ENCODE measurements at places on chromosomes 4 and X. TPM values are rescaled to one million over a fixed set of nuclear protein-coding genes. Genes with fewer than 3 reads are reported as not detected.

DNA sequence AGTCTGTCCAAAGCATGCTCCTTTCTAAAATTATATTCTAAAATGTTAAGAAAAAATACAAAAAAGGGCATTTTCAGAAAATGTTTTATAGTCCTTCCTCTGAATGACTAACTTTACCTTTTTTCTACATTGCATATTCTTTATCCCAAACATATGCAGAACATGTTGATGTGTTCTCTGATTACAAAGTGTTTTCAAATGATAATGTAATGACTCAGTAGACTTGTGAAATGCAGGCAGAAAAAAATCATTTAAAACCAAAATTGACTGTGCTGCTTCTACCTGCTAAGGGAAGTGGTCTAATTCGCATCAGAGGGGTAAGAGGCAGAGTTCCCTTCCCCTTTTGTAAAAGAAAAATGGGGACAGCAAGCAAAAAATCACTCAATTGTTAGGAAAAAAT is 22.7 kb upstream of the YTHDC1 start:
- DNase-seq, result no peak

RAP2C gene
- total RNA-seq, result 36.2 TPM

GPR173 gene
- 0.13 TPM for total RNA-seq

DDX53 gene
- total RNA-seq, result not detected

GRCh38 chrX:24899391-24899790 is 116.4 kb downstream of the ARX start:
- no peak for DNase-seq

DNA sequence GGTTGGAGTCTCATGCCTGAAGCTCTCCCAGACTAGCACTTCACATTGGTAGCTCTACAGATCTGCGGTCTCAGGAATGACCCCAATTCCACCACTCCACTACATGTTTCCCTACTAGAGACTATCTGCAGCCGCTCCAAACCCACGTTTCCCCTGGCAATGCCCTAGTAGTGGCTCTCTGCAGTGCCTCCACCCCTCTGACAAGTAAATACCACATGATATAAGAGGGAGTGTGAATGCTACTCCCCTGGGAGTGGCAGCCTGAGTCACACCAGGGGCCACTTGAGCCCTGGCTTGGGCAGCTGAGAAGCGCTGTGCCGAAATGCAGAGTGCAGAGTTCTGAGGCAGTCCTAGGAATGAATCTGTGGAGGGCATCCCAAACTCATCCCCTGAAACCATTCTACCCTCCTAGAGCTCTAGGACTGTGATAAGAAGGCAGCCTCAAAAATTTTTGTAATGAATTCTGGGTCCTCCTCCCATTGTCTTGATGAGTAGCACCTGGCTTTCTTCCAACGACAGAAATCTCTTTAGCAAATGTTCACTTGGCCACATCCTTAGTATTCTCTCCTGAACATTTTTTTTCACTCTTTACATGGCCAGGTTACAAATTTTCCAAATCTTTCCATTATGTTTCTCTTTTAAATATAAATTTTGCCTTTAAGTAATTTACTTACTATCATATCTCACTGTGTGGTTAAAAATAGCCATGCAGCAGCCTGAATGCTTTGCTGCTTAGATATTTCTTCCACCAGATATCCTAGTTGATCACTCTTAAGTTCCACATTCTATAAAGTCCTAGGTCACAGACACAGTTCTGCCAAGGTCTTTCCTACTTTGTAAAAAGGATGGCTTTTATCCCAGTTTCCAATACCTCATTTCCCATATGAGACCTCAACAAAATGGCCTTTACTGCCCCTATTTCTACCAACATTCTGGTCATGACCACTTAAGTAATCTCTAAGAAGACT is 160.2 kb upstream of the CPEB2 start:
- no peak for DNase-seq

GRCh38 chrX:120536061-120536460 is 24.7 kb downstream of the CUL4B start:
- no peak for DNase-seq

MAGEA8 gene
- total RNA-seq, result not detected

GRCh38 chr4:15506464-15506863 is 36.8 kb downstream of the CC2D2A start:
- DNase-seq, result no peak

GRCh38 chr4:174563399-174563798 is 41.1 kb upstream of the HPGD start:
- no peak for DNase-seq

NEK1 gene
- 9.2 TPM for total RNA-seq

DNA sequence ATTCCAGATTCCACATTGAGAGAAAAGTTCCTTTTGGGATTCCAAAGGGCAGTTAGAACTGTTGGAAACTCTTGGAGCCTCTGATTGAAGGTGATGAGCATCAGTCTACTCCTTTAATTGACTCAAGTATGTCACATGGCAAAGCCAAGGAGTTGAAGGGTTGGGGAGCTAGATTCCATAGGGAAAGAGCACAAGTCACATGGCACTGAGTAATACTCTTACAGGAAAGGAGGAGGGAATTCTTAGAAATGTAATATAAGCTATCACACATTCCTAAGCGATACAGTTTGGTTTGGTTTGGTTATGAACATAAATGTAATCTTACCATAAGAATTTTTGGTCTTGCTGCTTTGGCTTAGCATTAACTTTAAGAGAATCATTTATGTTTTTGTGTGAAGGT is 15.7 kb downstream of the SPCS3 start:
- DNase-seq, result no peak

TAF7L gene
- total RNA-seq, result 0.18 TPM

GRCh38 chrX:136202889-136203288 is 48.3 kb downstream of the MAP7D3 start:
- no peak for DNase-seq
